ENCODE measurements at places on chromosomes 13 and 19. TPM values are rescaled to one million over a fixed set of nuclear protein-coding genes. Genes with fewer than 3 reads are reported as not detected.

DNA sequence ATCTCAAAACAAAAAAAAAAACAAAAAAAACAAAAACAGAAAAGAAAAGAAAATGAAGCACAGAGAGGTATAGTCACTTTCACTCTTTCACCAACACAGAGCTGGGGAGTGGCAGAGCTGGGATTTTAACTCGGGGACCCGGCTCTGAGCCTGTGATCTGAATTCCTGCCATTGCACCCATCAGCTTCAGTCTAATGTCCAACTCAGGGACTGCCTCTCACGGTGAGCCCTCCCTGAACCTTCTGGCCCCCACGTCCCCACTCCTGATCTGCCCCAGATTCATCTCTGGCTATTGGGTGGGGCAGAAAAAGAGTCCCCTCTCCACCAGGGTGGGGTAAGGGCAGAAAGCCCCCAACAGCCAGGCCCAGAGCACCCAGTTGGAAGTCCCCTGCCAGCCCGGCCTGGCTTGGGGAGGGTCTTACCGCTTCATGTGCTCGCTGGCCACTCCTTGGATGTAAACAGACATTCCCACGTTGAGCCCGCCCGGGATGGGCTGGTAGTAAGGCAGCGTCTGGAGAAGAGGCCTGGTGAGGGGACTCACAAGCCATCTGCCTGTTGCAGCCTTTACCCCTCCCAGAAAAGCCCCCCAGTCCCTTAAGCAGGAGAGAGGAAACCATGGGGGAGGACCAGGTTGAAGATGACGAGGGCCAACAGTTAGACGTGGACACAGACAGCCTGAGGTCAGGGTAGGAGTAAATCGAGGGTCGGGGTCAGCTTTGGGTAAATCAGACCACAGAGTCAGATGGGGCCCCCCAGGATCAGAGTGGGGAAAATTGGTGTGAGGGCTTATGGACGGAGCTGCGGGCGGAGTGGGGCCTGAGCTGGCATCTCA lies 520 bp downstream of the LGALS4 start:
- no peak for DNase-seq

DNA sequence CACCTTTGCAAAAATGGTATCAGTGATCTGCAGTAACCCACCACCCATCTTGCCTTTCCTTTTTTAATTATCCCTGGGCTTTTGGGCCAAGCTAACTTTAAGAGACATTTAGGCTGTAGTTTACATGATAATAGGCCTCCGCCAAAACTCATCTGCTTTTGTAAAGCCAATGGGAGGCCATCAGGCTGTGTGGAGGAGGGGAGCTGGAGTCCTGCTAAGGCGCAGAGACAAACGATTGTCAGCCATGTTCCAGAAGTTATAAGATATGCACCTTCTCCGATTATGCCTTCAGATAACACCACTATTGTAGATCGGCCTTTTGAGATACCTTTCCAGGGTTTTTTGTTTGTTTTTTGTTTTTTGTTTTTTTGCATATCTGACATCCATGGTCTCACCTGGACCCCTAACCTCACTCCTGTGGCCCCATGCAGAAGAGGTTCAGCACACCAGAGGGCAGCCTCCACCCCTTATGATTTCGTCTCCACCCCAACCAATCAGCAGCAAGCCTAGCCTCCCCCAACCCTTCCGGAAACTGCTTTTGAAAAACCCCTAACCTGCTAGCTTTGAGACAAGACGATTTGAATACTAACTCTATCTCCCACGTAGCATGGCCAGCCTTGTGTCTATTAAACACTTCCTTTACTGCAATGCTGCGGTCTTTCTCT lies 113.9 kb upstream of the UBL3 start:
- DNase-seq, result no peak

Gene LILRB1
- not detected for total RNA-seq

GRCh38 chr13:105406551-105406950 lies 1128.9 kb downstream of the EFNB2 start:
- no peak for DNase-seq

Gene LIM2
- not detected for total RNA-seq

- DNase-seq, result peak; percentile 81
Measured at GRCh38 chr19:16571283-16571682, 932 bp downstream of the SLC35E1 start.

Gene ATXN8OS
- not detected for total RNA-seq

GRCh38 chr19:55283548-55284377 lies at the start of gene BRSK1:
TSS of gene BRSK1 (plus strand) at chr19:55283997. CDS start at chr19:55284443, 446 bp downstream.
- DNase-seq, result peak; percentile 22

Gene LRP3
- 68.8 TPM for total RNA-seq

GRCh38 chr19:49818649-49819370 lies 721 bp downstream of the MED25 start:
- DNase-seq, result no peak

DNA sequence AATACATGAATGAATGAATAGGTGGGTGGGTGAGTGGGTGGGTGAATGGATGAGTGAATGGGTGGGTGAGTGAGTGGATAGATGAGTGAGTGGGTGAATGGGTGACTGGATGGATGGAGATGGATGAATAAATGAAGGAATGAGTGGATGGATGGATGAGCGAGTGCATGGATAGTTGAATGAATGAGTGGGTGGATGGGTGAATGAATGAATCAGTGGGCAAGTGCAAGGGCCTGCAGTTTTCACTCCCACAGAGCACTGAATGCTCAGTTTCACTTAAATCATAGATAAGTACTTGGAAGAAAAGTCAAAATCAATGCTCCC lies 12.4 kb downstream of the GAS6 start:
- DNase-seq, result no peak

Gene B3GLCT
- total RNA-seq, result 12.5 TPM

Gene LRFN3
- total RNA-seq, result 2.9 TPM

DNA sequence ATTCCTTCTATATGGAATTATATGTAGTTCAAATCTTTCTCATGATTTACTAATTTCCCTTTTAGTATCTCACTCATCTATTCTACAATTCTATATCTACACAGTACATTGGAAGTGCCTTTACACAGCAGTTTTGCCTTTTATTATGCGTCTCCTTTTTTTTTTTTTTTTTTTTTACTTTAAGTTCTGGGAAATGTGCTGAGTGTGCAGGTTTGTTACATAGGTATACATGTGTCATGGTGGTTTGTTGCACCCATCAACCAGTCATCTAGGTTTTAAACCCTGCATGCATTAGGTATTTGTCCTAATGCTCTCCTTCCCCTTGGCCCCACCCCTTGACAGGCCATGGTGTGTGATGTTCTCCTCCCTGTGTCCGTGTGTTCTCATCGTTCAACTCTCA lies 1150.1 kb upstream of the PRR20A start:
- DNase-seq, result no peak

Gene PSG3
- not detected for total RNA-seq

Gene C3
- 7.5 TPM for total RNA-seq

DNA sequence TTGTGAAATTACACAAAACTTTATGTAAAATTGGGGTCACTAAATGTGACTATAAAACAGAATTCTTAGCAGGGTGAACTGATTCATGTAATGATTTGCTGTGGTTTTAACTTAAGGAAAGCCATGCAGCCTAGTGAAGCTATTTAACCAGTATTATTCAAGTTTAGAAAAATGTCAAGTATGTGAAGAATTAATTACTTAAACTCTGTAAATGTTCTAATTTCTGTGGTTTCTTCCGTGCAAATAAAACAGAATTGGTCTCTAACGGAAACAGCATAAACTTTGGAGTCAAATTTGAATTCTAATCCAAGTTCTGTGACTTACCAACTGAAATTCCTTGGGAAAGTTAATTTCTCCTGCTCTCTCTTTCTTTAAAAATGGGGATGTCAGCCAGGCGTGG lies 13.3 kb downstream of the CDC16 start:
- no peak for DNase-seq

Gene MEF2B
- not detected for total RNA-seq

Gene CLEC11A
- 139 TPM for total RNA-seq

DNA sequence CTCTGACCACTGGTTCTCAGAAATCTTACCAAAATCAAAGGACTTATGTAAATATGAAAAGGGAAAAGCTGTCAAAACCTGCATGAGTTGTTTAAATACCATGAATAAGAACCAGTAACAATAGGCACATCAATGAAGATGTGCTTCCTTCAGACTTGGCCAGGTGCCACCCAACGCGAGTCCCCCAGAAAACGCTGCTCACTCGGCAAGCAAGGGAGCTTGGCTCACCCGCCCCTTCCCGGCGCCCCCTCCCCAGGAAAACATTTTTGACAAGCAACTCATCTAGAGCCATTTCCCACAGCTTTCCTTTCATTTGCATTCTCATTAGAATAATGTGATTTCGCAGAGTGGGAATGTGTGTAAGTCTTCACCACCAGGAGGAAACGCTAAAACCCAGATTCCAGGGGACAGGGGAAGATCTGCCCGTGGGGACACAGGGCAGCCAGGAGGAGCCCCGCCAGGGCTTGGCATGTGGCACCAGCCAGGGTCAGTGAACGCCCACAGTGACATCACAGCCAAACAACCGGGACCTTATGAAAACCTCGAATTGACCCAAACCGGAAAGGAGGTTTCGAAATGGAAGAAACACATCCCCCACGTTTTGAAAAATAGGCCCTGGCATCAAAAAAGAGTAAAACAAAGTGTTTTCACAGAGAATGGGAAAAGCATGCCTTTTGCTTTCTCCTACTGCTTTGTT lies 366.2 kb upstream of the TSHZ3 start:
- peak; percentile 51 for DNase-seq

GRCh38 chr13:25943658-25944057 lies 108.2 kb downstream of the SHISA2 start:
- no peak for DNase-seq

DNA sequence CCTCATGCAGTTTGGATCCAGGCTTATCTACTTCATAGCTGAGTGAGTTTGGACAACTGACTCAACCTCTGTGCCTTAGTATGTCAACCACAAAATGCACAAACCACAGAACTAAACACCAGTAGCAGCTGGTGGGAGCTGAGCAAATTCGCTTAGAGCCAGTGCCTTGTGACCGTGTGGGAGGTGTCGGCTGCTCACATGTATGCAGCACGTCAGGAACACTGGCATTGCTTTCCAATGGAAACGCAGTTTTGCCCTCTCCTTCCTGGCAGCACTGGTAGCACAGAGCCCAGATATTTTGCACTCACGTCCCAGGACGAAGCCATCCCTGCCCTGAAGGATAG lies 8.3 kb upstream of the NTN5 start:
- DNase-seq, result peak; percentile 46

Gene C19orf73
- 4.6 TPM for total RNA-seq

GRCh38 chr19:3950871-3951861 lies 18.3 kb downstream of the NMRK2 start:
- no peak for DNase-seq

- no peak for DNase-seq
Measured at GRCh38 chr13:97695684-97696083, 257.8 kb upstream of the IPO5 start.

Gene PDX1
- not detected for total RNA-seq

DNA sequence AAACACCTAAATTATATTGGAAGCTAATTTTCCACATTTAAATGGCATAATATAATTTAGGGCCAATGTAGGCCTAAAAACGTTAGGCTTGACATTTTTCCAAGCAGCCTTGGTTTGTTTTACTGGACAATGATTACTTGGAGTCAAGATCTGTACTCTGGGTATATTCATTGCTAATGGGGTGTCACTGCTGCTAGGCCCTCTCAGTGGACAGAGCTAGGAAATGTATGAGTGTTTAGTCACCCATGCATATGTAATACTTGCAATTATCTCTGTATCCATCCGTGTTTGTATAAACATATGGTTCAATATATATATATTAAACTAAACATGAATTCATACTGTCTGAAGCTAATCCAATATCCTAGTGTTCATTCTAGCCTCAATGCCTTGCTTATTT lies 598.1 kb downstream of the DCT start:
- peak; percentile 23 for DNase-seq

- no peak for DNase-seq
Measured at GRCh38 chr13:32627793-32628192, 41.5 kb downstream of the PDS5B start.

- no peak for DNase-seq
Measured at GRCh38 chr19:30221176-30221575, 151.0 kb upstream of the ZNF536 start.

Gene AMH
- 4.1 TPM for total RNA-seq

Gene SRRM5
- total RNA-seq, result not detected

GRCh38 chr13:42996584-42996983 lies 4.5 kb upstream of the EPSTI1 start:
- peak; percentile 28 for DNase-seq

Gene SIGLEC10
- total RNA-seq, result not detected

- no peak for DNase-seq
Measured at GRCh38 chr19:49423985-49424303, 703 bp upstream of the PTH2 start.

- no peak for DNase-seq
Measured at GRCh38 chr19:38457202-38457601, 23.7 kb downstream of the RYR1 start.

Gene SLC27A1
- total RNA-seq, result 6.3 TPM
